ENCODE measurements at places on chromosomes 2 and 18.

GRCh38 chr2:126381091-126381490, 274.9 kb upstream of the GYPC start:
- DNase-seq = no peak

- peak; percentile 18 for DNase-seq
Measured at GRCh38 chr18:58221060-58221725, 177.2 kb downstream of the NEDD4L start.

DNA sequence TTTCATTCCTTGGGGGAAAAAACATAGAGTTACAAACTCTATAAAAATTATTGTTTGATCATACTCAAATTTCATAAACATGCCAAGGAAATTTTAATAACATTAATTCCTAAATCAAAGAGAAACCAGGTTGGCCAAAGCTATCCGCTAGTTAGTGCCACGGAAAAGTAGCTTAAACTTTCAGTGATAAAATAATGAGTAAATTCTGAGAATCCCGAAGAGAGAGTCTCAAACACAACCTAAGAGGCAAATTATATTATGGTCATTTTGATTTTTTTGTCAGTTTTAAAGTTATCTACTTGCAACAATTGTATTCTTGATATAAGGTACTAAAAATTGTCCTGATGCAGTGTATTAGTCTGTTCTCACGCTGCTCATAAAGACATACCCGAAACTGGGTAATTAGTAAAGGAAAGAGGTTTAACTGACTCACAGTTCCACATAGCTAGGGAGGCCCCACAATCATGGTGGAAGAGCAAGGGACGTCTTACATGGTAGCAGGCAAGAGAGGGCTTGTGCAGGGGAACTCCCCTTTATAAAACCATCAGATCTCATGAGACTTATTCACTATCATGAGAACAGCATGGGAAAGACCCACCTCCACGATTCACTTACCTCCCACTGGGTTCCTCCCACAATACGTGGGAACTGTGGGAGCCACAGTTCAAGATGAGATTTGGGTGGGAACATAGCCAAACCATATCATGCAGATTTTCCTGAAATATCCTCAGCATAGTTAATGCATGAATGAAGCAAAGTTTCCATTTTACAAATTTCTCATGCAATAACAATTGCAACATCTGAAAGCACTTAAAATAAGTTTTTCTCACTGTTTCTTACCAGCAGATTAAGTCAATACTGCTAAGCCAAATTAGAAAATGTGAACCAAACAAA, 205.9 kb upstream of the STK17B start:
- peak; percentile 12 for DNase-seq

DNA sequence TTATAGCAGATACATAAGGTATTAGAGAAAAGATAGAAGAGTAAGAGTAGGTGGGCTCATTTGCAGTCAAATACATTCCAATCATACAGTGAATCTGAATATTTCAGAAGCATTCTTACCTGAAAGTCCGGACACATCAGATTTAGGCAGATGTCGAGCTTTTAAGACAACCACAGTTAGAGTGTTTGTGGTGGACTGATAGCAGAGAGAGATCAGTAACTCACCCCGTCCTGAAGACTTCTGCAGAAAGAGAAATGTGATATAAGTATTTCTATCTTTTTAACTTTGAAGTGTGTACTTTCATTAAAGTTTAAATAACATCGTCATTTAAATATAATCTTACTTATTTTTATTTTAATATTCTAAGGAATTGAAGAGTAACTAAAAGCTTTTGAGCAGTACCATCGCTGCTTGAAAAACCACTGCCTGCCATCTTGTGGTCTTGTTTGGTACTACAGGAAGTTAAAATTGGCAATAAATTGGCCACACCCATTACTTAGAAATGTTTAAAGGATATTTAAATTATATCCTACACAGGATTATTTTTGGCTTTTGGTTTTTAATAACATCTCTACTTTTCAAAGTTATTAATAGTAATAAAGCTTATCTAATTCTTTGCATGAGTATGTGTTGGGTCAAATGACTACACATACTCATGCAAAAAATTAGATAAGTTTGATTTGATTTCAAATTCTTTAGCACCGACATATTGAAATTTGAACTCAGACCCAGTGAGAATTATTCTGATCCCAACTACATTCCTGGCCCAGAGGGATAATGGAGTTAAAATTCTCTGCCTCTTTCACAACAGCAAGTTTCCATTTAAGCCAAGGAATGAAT, 5.5 kb downstream of the SYT4 start:
- peak; percentile 62 for DNase-seq

GRCh38 chr2:9970200-9971044, 18.9 kb downstream of the GRHL1 start:
- DNase-seq = peak; percentile 63

GRCh38 chr18:54672846-54673475, 81.9 kb downstream of the DYNAP start:
- DNase-seq = peak; percentile 80

DNA sequence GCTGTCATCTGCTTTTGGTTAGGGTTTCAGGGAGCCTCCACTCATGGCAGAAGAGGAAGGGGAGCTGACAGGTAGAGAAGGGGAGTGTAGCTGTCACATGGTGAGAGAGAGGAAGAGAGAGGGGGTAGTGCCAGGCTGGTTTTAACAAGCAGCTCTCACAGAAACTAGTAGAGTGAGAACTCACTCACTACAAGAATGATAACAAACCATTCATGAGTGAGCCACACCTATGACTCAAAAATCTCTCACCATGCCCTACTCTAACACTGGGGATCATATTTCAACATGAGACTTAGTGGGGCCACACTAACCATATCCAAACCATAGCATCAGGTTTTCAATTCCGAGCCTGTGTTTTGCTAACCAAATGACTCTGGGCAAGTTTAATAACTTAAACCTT, 274.9 kb upstream of the VWC2L start:
- peak; percentile 57 for DNase-seq

GRCh38 chr2:24429197-24430074, 61.6 kb upstream of the NCOA1 start:
- no peak for DNase-seq

Data from foreskin fibroblast (primary cell).